GM10248 (cell line): ENCODE measurements at places on chromosomes 2 and 18.
A peak's percentile ranks its signal among the peaks of the same experiment; 100 is the strongest.

DNA sequence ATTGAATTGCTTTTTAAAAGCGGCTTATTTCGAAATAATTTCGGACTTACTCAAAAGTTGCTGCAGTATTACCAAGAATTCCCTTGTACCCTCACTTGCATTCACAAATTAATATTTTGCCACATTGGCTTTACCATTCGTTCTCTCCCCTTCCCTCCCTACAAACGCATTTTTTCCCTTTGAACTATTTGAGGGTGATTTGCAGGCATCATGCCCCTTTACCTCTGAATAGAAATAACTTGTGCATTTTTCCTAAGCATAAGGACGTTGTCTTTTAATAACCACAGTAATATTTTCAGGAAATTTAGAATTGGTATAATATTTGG is 608 bp downstream of the CCDC138 start:
- DNase-seq: no peak

- DNase-seq: no peak
These were observed 56.3 kb upstream of the STAT1 start for GRCh38 chr2:191070276-191070675.

DNA sequence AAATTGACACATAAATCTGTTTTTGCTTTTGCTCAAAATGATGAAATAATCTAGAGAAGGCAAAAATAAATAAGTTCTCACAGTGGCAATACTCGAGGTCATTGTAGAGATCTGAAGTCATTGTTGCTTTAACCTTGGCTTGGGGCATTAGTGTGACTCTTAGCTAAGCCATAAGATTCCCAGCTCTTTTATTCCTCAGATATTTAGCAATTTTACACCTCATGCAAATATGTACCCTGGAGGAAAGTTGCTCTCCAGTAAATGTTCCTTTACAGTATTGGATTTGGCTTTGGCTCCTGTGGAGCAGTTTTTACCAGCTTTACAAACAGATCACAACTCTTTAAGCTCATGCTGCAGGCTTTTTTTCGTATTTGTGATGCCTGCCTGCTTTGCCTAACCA is 134.2 kb upstream of the NABP1 start:
- DNase-seq: no peak

DNA sequence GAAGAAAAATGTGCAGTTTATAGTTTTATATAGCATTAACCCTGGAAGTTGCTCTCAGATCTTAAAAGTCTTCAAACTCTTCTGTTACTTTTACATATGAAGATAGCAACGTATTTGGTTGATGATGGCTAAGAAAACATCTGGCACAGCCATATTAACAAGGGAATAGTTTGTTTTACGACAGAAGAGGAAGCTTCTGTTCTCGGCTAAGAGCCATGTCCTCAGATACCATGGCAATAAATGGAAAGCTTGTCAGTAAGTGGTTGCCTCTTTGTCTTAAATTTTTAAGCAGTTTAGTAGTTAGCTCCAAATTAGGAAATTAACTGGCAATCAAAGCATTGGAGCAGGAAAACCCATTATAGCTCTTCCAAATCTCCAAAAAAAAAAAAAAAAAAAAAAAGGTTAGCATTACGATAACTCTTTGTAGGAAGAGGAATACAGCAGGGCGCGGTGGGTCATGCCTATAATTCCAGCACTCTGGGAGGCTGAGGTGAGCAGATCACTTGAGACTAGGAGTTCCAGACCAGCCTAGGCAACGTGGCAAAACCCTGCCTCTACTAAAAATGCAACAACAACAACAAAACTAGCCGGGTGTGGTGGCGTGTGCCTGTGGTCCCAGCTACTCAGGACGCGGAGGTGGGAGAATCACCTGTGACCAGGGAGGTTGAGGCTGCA is 4.5 kb upstream of the STON1 start:
- no peak for DNase-seq

GRCh38 chr18:57841568-57841967 is 38.5 kb upstream of the ATP8B1 start:
- peak; percentile 48 for DNase-seq

GRCh38 chr2:239467281-239467955 is 66.6 kb upstream of the HDAC4 start:
- no peak for DNase-seq

DNA sequence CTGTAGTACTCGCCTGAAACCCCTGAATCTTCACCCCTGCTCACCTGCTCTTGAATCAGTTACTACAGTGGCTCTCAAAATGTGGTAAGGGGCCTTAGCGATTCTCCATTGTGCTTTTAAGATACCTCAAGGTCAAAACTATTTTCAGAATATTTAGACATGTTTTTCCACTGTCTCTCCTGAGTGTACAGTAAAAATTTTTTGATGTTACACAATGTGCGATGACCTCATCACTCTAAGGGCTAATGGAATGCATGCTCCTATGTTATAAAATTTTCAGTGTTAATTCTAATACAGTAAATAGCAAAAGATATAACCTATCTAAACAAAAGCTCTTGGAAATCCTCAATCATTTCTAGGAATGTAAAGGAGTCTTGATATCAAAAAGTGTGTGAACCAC is 336.9 kb upstream of the PKDCC start:
- DNase-seq: no peak

DNA sequence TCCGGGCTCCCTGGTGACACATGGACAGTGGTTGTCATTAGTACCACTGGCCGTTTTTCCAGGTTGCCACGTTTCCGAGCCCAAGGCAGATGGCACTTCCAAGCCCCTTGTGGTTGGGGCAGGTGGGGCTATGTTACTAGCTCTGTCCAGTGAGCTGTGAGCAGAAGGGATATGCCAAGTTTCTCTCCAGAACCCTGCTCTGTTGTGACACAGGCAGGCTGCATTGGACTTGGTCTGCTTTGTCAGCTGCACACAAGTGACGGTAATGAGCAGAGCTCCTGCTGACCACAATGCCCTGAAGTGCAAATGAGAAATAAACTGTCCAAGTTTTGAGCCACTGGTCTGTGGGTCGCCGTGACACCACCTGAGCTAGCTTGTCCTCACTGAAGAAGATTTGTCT is 118.8 kb downstream of the GYPC start:
- no peak for DNase-seq

DNA sequence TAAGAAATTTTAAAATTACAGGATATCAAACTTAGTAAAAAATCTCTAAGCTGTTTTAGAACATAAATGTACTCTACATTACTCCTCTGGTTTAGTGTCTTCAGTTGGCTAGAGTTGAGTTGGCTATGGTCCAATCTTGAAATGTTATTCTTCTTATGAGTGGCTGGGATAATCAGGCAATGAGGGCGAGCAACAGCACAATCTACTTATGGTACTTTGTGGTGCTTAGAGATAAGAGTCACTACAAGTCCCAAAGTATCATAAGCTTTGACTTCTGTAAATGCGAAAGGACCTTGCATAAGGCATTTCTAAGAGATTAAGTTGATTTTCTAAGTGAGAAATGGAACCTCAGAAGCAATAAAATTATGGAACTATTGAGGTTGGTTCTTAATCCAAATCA is 361.7 kb downstream of the GPD2 start:
- no peak for DNase-seq

- DNase-seq: no peak
These were observed 33.4 kb upstream of the HPCAL1 start for GRCh38 chr2:10269291-10269690.

DNA sequence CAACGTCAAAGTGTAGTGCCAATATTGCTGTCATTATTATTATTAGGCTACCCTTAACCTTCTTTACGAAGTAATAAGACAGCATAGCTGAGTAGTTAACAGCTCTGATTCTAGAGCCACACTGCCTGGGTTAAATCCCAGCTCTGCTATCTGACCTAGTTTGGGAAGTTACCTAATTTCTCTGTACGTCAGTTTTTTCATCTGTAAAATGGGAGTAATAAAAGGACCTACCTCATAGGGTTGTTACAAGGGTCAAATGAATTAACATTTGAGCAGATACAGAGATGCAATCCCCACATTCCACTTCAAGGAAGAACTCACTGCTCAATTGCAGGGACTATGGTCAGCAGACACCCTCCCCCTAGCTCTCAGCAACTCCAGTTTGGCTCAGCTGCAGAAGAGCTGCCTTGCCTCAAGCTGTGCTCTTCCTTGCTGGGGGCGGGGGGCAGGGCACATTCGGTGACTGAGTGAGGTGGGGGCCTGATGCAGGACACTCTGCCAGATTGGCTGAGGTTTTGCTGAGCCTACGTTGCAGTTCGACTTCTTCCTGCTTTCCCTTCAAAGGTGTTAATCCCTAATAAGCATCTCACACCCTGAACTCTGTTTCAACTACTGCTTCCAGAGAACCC is 11.0 kb upstream of the LGALSL start:
- no peak for DNase-seq

- no peak for DNase-seq
These were observed 8.9 kb upstream of the THUMPD2 start for GRCh38 chr2:39787950-39788349.

DNA sequence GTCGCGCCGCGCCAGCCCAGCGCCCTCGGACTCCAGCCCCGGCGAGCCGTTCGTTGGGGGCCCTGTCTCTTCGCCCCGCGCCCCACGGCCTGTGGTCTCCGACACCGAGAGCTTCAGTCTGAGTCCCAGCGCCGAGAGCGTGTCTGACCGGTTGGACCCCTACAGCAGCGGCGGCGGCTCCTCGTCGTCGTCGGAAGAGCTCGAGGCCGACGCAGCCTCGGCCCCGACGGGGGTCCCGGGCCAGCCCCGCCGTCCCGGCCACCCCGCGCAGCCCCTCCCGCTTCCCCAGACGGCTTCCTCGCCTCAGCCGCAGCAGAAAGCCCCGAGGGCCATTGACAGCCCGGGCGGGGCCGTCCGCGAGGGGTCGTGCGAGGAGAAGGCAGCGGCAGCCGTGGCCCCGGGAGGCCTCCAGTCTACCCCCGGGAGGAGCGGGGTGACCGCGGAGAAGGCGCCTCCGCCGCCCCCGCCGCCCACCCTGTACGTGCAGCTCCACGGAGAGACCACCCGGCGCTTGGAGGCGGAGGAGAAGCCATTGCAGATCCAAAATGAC is 1.4 kb downstream of the PHLPP1 start:
- DNase-seq: peak; percentile 72

- DNase-seq: peak; percentile 37
These were observed 37.6 kb downstream of the C18orf63 start for GRCh38 chr18:74353169-74353775.

- DNase-seq: no peak
These were observed 106.7 kb upstream of the NABP1 start for GRCh38 chr2:191571163-191571769.

DNA sequence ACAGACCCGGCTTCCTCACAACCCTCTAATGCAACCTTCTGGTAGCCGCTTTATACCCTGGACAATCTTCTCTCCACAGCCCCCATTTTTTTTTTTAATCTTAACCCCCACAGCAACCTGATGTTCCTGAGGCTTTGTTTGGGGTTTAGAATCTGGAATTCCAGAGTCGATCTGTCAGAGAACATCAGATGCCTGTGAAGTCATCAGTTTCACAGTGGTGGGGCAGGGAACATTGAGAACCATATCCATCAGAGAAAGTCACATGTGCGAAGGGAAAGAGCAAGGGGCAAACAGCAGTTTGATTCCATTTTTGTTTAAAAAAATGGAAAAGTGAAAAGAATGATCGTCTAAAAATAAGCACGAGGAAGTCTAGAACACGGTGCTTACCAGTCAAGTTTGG is 20.6 kb downstream of the NPAS2 start:
- no peak for DNase-seq

GRCh38 chr2:68195096-68195495 is 37.4 kb downstream of the PNO1 start:
- DNase-seq: no peak

GRCh38 chr2:191051177-191051576 is 37.2 kb upstream of the STAT1 start:
- no peak for DNase-seq

DNA sequence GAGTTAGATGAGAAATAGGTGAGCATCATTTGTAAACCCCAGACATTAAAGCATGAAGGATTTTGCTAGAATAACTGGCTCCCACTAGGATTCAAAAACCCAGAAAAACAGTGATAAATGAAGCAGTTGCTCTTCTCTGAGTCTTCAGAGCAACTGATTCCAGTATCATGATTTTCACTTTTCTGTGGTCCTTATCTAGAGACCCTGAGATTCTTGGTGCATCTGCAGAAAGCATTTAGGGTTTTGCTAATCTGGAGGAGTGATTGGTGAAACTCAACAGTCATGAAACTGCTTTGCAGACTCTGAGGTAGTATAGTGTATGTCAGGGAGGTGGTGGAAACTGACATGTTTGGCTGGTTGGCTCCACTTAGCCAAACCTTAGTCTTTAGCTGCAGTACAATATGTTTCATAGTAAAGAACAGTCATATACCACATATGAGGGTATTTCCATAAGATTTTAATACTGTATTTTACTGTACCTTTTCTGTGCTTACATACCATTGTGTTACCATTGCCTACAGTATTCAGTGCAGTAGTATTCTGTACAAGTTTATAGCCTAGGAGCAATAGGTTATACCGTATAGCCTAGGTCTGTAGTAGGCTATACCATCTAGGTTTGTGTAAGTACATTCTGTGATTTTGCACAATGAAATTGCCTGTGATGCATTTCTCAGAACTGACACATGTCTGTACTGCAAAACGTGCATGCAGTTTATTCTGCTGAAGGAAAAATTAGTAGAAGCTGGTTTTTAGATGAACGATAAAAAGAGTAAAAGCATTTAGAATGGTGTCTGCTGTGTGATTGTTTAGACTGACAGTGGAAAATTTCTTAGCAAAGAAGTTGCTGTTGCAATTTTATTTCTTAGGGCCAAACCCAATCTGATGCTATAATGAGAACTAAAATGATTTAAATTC is 23.8 kb downstream of the EML4 start:
- no peak for DNase-seq

GRCh38 chr18:6961331-6961730 is 156.3 kb downstream of the LAMA1 start:
- no peak for DNase-seq

- DNase-seq: no peak
These were observed 138.8 kb downstream of the TRIB2 start for GRCh38 chr2:12855508-12855907.

GRCh38 chr2:233075966-233076339 is 15.8 kb downstream of the INPP5D start:
- DNase-seq: no peak

DNA sequence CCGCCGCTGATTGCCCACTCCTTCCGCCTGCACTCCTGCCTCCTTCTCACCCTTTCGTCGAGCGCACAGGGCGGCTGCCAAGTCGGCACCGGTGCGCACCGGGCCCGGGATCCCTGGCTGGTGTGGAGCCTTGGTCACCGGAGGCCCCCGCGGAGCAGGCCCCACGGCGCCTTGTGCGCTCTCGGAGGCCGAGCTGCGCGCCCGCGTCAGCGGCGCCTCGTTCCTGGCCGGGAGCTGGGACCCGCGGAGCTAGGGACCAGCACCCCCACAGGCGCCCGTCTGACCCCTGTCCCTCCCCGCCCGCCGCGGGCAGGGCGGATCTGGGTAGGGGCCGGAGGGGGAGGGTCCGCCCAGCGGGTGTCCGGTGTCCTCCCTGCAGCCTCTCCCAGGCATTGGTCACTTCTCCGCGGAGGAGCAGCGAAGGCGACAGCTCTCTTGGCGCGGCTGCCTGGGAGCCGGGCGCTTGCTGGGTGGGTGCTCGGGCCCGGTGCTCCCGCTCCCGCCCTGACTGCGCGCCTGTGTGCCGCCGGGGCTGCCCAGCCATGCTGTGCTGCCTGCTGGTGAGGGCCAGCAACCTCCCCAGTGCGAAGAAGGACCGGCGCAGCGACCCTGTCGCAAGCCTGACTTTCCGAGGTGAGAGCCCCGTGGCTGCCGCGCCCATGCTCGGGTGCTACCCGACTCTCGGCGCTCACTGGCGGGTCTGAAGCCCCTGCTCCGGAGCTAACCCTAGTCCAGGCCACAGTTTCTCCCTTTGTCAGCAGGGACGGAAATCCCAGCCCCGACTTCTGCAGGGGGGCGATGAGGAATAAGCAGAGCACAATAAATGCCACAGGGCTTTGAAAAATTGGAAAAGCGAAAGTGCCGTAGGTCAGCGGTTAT is 13.2 kb downstream of the DYSF start:
- peak; percentile 31 for DNase-seq
